ENCODE measurements at places on chromosomes 5 and 9. TPM values are rescaled to one million over a fixed set of nuclear protein-coding genes. Genes with fewer than 3 reads are reported as not detected.

Gene PCDHB16
- 4.5 TPM for total RNA-seq

DNA sequence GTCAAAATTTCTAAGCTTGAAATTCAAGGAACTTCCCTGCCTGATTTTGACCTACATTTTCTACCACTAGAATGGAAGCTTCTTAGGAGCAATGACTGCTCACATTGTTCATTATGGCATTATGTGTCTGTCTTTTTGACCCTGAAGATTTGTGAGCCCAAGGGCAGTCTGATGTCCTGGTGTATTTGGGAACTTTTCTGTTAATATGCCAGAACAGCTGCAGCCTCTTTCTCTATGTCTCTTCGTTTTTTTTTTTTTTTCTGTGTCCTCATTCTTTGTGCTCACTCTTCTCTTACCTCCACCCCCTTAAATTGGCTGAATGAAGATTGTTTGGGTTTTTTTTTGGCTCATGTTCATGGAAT is 34.8 kb upstream of the TMC1 start:
- no peak for DNase-seq

DNA sequence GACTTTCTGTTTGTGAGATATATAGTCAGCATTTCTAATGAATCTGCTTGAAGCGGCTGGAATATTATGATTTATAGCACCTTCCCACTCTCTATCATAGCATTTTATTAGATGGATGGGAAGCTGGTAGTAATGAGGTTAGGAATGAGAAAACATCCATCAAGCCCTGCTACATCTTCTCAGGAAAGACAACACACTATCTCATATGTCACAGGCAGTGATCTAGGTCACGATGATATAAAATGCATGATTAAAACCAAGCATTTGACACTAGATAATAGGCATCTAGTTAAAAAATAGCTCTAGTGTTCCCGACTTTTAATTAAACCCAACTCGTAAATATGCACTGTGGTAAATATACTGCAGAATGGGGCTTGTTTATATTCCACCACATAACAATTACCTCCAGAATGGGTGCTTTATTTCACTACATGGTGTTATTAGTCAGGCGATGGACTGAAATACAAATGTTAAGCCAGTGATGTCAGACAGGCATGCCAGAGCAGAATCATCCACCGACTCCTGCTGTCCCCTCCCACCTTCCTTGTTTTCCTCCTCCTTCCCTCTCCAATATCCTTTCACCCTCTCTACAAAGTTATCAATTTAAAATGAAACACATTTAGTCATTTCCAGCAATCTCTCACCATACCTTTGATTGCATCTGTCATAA is 286.8 kb downstream of the SPATA31D1 start:
- no peak for DNase-seq

DNA sequence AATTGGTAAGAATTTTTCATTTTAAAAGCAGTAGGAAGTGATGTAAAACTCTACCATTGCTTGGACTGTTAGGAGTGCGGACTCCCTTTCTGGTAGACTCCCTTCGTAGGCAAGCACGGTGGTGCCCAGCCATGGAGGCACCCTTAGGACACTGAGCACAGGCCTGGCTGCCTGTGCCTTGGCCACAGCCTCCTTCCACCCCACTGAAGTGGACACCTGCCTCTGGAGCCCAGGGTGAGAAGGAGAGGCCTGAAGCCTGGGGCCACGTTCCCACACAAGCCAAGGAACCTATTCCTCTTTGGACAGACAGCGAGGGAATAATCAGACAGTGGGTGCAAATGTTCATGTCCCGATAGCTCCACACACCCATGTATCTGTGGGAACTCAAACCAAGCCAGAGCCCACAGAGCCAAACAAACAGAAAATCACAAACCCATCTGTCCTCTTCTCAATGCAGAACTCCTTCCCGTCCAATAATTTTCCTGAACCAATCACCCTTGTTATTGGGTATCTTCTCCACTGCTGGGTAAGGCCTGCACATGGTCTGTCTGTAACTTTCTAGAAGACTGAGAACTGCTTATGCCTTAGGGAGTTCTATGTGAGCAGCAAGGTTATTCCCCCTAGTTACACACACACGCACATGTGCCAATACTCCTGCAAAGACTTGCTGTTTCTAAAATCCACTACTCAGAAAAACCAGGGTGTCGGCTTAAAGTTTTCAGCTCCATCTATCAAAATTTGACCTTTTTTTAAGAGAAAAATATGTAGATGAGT is 45.2 kb downstream of the UBE2QL1 start:
- no peak for DNase-seq

GRCh38 chr9:31847963-31848362 is 536.5 kb upstream of the ACO1 start:
- DNase-seq: no peak

Gene WHRN
- 0.94 TPM for total RNA-seq

Gene IFNA13
- total RNA-seq: not detected

Gene DDX4
- total RNA-seq: not detected
